Globus pallidus (tissue), 1 donor: ENCODE measurements at places on chromosomes 12 and 14.
A peak's percentile ranks its signal among the peaks of the same experiment; 100 is the strongest.

DNA sequence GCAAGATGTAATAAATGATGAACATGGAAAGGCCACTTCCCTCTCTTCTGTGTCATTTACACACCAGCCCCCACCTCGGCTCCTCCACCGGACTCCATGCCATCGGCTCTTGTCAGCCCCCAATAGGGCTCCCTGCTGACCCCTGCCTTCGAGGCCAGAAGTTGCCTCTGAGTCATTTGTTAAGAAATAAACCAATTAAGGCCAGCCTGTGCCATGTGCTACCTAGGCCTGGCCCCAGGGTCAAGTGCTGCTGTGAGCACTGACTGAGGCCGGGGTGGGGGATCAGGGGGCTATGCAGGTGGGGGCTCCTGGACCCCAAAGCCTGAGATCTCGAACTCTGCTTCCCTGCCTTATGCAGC lies 53.2 kb downstream of the TESC start:
- no peak for DNase-seq

DNA sequence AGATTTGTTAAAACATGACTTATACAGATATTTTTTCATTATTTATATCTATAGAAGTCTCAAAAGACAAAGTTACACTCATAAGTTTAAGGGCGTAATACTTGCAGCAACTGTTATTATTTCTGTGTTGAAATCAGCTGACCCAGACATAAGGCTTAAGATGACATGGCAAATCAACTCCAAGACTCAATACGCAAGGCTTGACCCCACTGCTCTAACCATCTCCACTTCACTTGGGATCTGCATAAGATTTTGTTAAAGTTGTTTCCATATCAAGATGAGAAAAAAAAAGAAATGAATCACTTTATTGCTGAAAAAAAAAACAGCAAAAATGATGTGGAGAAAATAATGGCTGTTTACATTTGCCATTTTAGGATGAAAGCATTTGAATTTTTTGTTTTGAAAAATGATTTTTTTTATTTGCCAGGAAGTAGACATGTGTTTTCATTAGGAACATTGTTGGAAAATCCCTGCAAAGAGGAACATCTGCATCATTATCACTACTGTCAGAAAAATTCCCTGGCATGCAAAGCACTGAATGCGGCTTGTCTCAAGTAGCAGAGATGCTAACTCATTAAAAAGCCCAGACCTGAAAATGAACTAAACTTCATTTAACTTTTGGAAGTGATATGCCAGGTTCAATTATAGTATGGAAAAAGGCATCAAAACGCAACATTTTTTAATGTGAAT lies 73.5 kb downstream of the LIN7A start:
- no peak for DNase-seq

DNA sequence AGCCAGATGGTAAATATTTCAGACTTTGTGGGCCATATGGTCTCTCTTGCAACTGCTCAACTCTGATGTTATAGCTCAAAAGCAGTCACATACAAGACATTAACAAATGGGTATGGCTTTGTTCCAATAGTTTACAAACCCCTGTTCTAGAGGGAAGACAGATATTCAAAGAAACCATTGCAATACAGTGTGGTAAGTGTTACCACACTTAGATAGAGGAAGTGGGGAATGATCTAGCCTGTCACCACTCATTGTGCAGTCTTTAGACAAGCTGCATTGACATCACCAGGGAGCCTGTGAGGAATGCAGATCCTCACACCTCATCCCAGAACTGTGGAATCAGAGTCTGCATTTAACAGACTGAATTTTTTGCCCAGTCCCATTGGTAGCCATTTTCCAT lies 80.0 kb upstream of the RGS6 start:
- DNase-seq: no peak

DNA sequence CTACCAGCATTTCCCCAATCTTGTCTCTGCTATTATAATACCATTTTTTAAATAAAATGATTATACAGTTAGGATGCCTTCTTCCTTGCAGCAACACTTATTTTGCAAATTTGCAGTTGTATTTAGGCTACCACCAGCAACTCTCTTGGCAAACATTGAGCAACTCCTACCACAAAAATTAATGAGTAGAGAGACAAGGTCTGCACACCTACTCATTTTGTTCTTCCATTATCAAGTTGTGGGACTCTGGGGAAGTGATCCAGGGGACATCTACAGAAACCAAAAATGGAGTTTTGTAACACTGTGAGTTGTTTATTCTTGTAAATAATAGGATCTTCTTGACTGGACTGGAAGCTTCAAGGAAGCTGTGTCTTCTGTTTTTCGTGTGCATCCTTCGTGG lies 38.6 kb downstream of the DGLUCY start:
- no peak for DNase-seq

GRCh38 chr12:26282339-26282940 lies 87.1 kb downstream of the SSPN start:
- DNase-seq: no peak

GRCh38 chr12:111693818-111694217 lies 8.0 kb downstream of the ACAD10 start:
- no peak for DNase-seq

DNA sequence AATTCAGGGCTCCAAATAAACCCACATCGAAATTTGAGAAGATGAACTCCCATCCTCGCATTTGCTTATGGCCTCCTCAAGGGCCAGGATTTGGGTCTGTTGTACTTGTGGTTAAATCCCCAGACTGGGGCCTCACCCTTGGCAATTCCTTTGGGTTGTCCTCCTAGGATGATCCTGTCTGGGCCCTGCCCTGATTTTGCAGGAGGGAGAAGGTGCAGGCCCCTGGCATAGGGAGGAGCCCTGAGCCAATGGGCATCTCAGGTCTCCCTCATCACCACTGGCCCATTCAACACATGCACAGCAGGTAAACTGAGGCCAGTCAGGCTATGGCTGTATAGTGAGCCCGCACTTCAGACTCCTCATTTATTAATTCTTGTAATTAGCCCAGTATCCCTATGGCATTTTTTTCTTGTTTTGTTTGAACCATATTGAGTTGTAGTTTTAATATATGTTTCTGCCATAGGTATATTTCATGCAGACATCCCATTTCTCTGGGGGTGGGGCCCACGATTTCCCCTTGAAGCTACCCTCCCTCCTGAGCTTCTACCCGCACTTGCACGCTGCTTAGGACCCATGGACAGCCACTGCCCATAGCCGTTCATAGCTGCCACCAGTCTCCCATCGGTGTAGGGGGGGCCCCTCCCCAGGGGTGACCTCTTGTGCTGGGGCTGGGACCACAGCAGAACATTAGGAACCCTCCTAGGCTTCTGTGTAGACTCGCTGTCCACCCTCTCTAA lies 67.1 kb upstream of the DDX11 start:
- DNase-seq: no peak

DNA sequence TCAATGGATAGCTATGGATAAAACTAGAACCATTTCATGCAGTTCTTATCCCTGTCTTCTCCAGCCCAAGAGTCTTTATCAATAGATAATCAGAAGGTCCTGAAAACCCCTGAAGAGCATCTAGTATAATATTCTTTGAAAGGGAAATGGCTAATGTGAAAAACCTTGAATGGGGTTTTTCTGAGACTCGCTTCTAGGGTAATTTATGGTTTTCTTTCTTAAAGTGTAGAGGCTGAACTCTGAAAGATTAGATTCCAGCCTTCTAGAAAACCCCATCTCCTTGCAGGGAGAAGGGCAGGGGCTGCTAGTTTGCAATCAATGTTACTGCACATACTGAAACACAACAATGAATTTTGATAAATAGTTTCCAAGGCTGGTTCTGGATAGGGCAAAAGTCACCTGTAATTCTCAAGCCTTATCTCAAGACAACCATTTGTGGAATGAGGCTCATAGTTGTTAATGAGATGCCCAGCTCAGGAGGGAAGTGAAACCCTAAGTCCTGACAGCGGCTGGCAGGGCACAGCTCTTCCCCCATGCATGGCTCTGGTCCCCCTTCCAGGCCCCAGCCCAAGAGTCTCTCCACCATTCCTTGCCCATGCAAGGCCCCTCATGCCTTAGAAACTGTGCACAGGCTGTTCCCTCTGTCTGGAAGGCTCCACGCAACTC lies 33.7 kb upstream of the PYGL start:
- no peak for DNase-seq

- peak; percentile 14 for DNase-seq
Measured at GRCh38 chr12:30729547-30729946, 25.2 kb downstream of the CAPRIN2 start.

GRCh38 chr12:51622564-51622963 lies 31.5 kb downstream of the SCN8A start:
- no peak for DNase-seq

GRCh38 chr14:72597252-72598233 lies 296.4 kb downstream of the DPF3 start:
- no peak for DNase-seq

- no peak for DNase-seq
Measured at GRCh38 chr12:116650585-116651087, 87.2 kb downstream of the SPRING1 start.

DNA sequence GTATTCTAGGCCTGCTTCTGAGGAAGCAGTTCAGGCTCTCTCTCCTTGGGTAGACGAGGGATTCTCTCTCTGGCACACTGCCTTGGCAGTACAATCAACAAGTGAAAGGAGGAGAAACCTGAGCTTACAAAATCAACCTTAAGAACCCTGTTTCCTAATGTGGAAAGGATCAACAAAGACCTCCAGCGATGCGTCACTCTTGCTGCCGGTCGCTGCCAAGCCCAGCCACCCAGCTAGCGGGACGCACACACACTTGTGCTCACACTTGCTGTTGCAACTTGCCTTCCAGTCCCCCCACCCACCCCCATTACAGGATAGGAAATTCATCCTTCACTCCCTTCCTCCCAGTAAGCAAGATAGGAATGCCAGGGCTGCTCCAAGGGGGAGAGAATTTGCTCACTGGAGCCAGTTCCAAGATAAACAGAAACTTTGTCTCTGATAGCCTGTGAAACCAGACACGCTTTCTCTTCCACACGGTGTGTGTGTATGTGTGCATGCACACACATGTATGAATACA lies 144.3 kb downstream of the BCL11B start:
- DNase-seq: no peak

- no peak for DNase-seq
Measured at GRCh38 chr14:101402936-101403660, 158.2 kb upstream of the DIO3 start.

DNA sequence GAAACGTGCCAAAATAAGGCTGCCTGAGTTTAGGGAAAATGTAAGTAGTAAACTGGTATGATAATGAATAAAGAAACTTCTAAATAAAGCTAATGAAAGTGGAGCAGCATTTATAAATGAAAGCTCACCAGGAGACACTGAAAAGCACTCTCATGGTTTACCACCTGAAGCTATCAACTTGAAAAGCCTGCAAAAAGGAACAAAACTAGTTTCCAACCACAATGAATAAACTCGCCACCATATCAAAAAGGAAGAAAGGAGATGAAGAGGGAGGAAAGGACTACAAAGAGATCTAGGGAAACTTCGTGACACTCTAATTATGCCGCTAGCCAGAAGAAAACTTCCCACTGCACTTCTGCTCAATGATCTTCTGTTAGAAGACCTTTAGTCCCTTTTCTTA lies 66.7 kb downstream of the MED13L start:
- DNase-seq: no peak

DNA sequence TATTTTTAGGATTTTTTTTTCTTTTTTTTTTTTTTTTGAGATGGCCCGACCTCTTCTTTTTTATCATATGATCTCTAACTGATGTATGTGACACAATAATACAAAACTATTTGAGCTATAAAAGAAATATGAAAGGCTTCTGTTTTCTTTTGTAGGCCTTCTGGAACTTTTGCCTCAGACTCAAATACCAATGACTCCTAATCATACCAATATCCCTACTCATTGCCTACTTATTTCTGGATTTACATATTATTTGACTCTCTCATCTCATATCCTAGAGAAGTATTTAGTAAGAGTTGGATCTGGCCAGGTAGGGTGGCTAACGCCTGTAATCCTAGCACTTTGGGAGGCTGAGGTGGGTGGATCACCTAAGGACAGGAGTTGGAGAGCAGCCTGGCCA lies 12.7 kb upstream of the WDR89 start:
- DNase-seq: no peak

DNA sequence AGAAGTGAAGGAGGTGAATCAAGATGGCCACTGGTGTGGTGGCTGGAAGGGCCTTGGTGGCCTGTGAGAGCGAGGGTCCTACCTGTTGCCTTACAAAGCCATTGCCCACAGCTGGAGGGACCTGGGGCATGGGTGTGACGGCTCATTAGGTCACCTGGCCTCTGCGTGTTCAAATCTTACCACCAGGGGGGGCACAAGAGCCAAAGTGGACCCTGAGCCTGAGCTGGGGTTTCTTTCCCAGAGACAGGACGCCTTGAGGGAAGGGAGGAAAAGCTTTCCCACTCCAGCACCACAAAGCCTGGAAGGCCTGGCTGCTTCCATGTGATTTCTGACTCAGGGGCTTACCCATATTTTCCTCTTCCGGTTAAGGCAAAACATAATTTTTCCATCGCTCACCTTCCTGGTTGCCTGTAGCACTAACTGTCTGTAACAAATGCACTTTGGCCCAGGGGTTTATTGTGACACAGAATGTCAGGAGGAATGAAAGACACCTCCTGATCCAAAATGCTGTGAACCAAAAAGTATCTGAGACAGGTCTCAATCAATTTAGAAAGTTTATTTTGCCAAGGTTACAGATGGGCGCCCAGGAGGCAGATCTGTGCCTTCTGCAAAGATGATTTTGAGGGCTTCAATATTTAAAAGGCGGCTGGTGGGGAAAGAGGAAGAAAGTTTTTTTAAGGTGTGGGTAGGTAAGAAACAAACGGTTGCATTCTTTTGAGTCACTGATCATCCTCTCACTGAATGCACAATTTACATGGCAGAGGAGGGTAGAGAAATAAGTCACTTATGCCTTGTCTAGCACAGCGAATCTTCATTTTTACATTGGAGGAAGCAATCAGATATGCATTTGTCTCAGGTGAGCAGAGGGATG lies 4.3 kb upstream of the CD9 start:
- DNase-seq: peak; percentile 83

DNA sequence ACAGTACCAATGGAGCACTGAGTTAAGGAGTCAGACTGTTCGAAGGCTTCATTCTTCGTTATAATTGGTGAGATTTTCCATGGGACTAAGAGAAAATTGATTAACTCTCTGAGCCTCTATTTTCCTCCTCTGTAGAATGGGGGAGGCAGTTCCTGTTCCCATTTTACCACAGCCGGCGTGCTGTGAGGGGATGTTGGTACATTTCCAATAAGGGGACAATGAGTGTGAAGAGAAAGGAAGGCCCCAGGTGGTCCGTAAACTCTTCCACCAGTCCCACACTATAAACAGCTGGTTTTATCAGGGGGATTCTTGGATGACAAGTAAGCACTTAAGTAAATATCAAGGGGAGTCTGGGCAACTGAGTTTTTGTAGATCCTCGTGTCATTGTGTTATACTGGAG lies 109.9 kb downstream of the DAD1 start:
- DNase-seq: no peak

GRCh38 chr12:90801776-90802175 lies 153.2 kb downstream of the CCER1 start:
- DNase-seq: no peak

GRCh38 chr12:26238341-26239121 lies 43.2 kb downstream of the SSPN start:
- DNase-seq: no peak

GRCh38 chr12:89306827-89307473 lies 45.4 kb downstream of the DUSP6 start:
- no peak for DNase-seq

GRCh38 chr14:76920331-76921087 lies 94.3 kb downstream of the LRRC74A start:
- DNase-seq: no peak

- DNase-seq: no peak
Measured at GRCh38 chr14:24122898-24123297, 7.6 kb upstream of the FITM1 start.

GRCh38 chr12:82708061-82708879 lies 21.6 kb downstream of the TMTC2 start:
- DNase-seq: peak; percentile 92
